ENCODE measurements at places on chromosomes 11 and 22. TPM values are rescaled to one million over a fixed set of nuclear protein-coding genes. Genes with fewer than 3 reads are reported as not detected.

Gene BBOX1
- 13.7 TPM for total RNA-seq

Gene ROBO4
- total RNA-seq: 2.3 TPM

Gene PATE4
- not detected for total RNA-seq

Gene POU2AF3
- total RNA-seq: 3.8 TPM

Gene OR52H1
- not detected for total RNA-seq

Gene MIAT
- total RNA-seq: 1.1 TPM

Gene OR5T1
- not detected for total RNA-seq

Gene DEPDC5
- total RNA-seq: 17.7 TPM

Gene TEX12
- 0.16 TPM for total RNA-seq

Gene PGA5
- total RNA-seq: not detected

Gene P2RX3
- total RNA-seq: not detected

- peak; percentile 97 for ATAC-seq
Measured at GRCh38 chr11:13276832-13277767, 490 bp upstream of the BMAL1 start.

GRCh38 chr11:93467054-93467453 is 76.1 kb downstream of the SMCO4 start:
- ATAC-seq: no peak

GRCh38 chr22:24697172-24697571 is 77.3 kb downstream of the PIWIL3 start:
- ATAC-seq: no peak

DNA sequence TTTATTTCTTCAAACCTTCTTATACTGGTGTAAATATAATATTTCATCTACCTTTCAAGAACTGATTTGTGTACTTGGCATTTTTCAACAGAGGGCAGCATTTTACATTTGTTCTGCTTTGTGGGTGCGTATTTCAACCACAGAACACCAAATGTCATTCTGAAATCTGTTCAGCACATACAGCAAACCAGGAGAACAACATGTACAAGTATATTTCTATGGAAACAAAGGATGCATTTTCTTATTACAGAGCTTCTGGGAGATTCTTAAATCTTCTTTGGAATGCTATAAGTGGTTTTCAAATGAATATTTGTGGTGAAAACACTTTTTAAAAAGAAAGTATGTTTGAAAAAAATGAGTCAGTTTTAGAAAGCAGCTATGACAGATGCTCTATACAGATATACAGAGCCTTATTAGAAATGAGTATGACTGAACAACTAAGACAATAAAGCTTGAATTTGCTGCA is 946.0 kb downstream of the FAM181B start:
- no peak for ATAC-seq

DNA sequence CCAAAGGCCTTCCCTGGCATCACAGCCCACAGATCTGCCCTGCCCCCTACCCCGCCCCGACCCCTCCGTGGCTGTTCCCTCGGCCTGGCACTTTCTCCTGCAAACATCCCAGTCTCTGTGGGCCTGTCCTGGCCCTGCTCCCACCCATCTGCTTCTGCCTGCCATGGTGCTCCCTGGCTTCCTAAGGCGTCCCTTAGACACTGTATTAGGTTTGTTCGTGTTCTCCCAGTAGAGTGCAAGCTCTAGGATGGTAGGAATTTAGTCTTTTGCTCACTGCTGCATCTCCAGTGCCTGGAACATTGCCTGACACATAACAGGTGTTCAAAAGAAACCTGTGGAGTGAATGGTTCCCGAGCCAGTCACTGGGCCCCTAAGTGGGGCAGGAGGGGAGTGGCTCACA is 69.6 kb upstream of the PITPNB start:
- no peak for ATAC-seq

GRCh38 chr11:47331454-47332302 is 20.8 kb downstream of the MYBPC3 start:
- peak; percentile 9 for ATAC-seq

GRCh38 chr11:118002010-118002540 is 15.9 kb downstream of the IL10RA start:
- no peak for ATAC-seq

GRCh38 chr22:42134100-42135020 is 3.8 kb upstream of the CYP2D6 start:
- peak; percentile 16 for ATAC-seq

DNA sequence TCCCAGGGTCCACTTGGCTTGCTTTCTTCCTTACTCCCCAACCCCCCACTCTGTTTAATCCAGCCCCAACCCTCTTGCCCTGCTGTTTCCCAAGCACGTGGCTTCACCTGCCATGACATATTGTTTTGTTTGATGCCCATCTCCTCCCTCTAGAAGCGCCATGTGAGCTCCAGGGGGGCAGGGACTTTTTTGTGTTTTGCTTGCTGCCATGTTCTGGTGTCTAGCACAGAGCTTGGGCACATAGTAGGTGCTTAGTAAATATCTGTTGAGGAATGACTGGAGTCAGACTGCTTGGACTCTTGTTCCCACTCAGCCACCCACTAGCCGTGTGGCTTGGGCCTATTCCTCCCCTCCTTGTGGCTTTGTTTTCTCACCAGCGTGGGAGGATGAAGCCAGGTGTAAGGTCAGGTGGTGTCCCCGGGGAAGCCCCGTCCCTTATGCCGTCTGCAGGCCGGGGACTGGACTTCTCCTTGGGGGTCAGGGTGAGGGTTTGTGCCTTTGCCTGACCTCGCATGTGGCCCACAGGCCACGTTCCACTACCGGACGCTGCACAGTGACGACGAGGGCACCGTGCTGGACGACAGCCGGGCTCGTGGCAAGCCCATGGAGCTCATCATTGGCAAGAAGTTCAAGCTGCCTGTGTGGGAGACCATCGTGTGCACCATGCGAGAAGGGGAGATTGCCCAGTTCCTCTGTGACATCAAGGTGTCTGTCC is 3.8 kb downstream of the AIP start:
- no peak for ATAC-seq

- no peak for ATAC-seq
Measured at GRCh38 chr11:77813256-77813655, 7.3 kb downstream of the RSF1 start.

DNA sequence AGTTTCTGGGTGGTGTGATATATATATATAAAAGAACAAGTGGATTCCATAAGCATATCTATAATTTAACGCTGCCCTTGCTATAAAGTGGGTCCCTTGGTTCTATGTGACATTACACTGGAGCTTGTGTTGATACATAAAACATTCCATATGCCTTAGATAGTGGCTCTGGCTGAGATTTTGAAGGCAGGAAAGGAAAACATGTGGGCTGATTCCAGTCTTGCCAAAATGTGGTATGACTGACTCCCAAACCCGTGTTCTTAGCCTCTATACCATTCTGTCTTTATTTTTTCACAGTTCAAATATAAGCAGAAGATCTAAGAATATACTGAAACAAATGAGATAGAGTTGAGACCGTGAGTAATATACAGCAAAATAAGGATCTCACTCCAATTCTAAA is 522.8 kb upstream of the LRRC4C start:
- ATAC-seq: no peak

DNA sequence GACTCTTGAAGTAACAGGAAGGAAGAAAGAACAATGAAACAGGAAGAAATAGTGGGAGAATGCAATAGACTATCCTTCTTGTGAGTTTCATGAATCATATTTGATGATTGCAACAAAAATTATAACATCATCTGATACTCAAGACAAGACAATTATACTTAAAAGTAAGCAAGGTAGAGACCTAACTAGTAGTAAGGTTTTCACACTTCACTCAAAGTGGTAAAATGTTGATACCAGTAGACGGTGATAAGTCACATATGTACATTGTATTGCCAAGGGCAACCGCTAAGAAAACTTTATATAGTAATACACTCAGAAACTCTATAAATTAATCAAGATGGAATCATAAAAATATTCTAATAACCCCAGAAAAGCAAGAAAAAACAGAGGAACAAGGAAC is 107.8 kb downstream of the CYP2R1 start:
- ATAC-seq: no peak

GRCh38 chr11:30285416-30286121 is 37.3 kb upstream of the ARL14EP start:
- no peak for ATAC-seq

DNA sequence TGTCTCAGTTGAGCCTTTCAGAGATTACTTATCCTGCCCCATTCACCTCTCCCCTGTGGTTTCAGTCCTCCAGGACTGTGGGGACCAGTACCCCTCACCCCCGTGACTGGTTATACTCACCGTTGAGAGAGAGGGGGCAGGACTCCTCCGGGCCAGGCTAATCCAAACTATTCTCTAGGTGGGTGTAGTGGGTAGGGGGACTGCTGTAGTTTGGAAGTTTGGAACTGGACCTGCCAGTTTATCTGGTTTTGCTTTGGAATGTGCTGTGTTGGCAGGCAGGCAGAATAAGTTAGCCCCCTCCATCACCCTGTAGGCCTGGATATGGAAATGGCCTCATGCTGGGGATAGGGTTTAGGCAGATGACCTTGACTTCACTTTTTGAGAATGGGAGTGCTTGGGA is 13.5 kb downstream of the TEAD1 start:
- ATAC-seq: peak; percentile 34

GRCh38 chr11:102837156-102837555 is 6.3 kb downstream of the MMP3 start:
- no peak for ATAC-seq

- ATAC-seq: peak; percentile 87
Measured at GRCh38 chr22:20569059-20570058, 61.9 kb downstream of the MED15 start.

- ATAC-seq: no peak
Measured at GRCh38 chr11:87430821-87431220, 393.1 kb downstream of the TMEM135 start.

DNA sequence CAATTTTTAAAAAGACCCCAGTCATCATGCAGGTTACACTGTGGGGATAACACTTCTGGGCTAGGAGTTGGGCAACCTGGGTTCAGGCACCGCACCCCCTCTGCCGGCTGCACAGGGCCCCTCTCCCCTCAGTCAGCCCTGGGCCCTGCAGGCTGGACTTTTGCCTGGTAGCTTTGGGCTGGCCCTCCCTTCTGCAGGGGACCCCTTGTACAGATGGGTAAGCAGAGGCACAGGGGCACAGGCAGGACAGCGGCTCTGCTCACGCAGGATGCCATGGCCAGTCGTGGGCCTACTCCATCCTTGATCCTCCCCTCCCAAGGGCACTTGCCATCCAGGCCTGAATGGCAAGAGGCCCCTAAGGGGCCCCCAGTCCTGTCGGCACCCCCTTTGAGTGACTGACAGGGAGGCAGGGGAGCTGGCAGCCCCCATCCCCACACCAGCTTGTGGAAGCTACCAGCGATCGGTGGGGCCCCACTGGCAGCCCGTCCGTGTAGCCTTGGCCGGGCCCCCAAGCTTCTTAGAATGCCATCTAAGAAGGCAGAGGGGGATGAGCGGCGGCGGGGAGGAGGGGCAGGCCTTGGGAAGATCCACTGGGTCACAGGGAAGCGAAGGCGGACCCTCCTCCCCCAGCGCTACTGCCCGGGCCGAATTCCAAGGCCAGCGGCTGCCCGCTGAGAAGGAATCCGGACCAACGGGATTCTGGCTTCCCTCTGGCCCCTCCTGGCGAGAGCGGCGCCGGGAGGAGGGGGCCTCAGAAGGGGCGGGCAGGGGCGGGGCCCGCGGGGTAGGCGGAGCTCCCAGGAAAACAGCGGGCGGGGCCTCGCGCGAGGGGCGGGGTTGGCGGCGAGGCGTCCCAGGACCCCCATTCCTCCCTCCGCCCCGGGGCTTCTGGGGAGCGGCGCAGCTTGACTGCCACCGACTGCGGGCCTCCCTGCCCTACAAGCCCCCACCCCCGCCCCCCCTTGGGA is 6.8 kb upstream of the CHKA start:
- peak; percentile 47 for ATAC-seq

- ATAC-seq: no peak
Measured at GRCh38 chr11:108945341-108945740, 280.5 kb downstream of the DDX10 start.

GRCh38 chr11:34613552-34614056 is 7.3 kb upstream of the EHF start:
- no peak for ATAC-seq

GRCh38 chr22:20957102-20957682 is 9.9 kb upstream of the AIFM3 start:
- ATAC-seq: peak; percentile 14

Measured in esophagus mucosa (tissue), 1 donor.